Foreskin keratinocyte (primary cell): ENCODE measurements at places on chromosomes 11 and 22. TPM values are rescaled to one million over a fixed set of nuclear protein-coding genes. Genes with fewer than 3 reads are reported as not detected.

GRCh38 chr22:46142548-46143490 is 7.5 kb upstream of the PPARA start:
- DNase-seq, result no peak

SAA4 gene
- polyA plus RNA-seq, result not detected in 2 replicates

DNA sequence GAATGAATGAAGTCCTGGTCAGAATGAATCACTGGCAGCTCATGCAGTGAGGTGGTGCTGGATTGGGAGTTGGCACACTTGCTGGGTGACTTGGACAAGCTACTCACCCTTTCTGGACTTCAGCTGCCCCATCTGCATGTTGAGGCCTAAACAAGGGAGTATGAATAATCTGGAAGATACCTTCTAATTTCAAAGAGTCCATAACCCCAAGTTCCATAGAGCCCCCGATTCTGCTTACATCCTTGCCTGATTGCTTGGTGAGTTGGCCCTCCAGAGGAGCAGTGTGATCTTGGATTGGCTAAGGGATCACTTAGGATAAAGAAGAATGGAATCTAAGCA is 18.3 kb upstream of the ACCSL start:
- DNase-seq, result no peak

- DNase-seq, result no peak
Observed at GRCh38 chr11:45294499-45294898, 8.4 kb upstream of the SYT13 start.

DNA sequence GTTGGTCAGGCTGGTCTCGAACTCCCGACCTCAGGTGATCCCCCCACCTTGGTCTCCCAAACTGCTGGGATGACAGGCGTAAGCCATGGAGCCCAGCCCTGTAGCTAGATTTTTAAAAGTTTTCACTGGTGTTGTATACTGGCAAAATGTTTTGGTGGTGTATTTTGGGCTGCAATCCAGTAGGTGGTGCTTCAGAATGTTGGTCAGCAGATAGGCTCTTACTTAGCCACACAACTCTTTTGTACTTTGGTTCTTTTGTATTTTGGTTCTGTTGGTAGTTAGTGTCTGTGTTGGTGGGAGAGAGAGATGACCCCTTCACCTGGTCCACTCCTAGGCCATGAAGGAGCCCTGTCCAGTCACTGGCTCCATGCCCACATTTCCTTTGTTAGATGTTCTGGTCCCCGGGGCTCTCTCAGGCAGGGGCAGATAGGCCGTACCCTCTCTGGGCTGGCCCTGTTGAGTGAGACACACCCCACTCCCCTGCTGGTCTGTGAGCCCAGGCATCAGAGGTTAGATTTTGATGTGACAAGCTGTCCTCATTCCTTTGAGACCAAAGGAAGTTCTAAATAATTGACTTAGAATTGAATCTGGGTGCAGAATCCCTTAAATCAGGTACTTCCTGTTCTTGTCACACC is 123.8 kb downstream of the DDX10 start:
- peak; percentile 29 for DNase-seq

GRCh38 chr11:16749666-16750065 is 11.2 kb downstream of the C11orf58 start:
- no peak for DNase-seq

- no peak for DNase-seq
Observed at GRCh38 chr11:76799066-76799804, 16.1 kb downstream of the TSKU start.

GRCh38 chr11:131534611-131535010 is 164.2 kb downstream of the NTM start:
- DNase-seq, result no peak

GRCh38 chr22:24706054-24706453 is 68.5 kb downstream of the PIWIL3 start:
- DNase-seq, result no peak

- no peak for DNase-seq
Observed at GRCh38 chr22:45709060-45709739, 37.6 kb downstream of the ATXN10 start.

DNA sequence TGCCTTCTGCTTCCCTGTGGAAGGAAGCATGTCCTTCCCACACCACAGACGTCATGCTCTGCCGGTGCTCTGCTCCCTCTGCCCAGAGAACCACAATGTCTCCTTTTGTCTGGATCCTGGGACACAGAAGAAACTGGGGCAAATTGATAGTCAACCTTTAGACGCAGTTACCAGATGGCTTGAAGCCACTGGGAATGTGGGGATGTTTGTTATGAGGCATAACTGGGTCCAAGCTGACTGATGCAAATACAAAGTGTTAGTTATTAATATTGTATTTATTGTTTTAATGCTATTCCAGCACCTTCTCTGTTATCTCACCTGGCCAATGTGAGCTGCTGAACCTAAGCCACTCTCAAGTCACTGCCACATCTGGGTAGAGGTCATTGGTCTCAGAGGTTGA is 322.2 kb downstream of the SHANK2 start:
- DNase-seq, result no peak

- DNase-seq, result no peak
Observed at GRCh38 chr22:30270832-30271231, 4.2 kb upstream of the OSM start.

- DNase-seq, result no peak
Observed at GRCh38 chr11:64531906-64532312, 59.1 kb upstream of the SLC22A12 start.

TYR gene
- 0.04 TPM in 1 of 2 replicates, not detected in the other for polyA plus RNA-seq

DNA sequence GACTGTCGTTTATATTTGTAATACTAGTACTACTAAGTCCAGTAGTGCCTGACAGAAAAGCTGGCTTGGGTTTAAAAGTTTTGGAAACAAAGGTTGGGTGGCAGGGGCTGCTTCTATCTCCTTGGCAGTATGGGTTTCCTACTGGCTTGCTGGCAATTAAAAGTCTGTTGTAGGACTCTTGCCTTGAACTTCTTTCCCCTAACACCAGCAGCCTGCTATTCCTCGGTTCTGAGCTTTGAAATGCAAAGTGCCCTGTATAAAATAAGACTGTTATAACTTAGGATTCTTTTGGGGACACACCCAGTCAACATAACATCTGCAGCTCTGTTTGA is 1.3 kb downstream of the RNF169 start:
- DNase-seq, result no peak

TEX54 gene
- not detected in 2 replicates for polyA plus RNA-seq

BARX2 gene
- 1.2 and 2.3 TPM in 2 replicates for polyA plus RNA-seq

DNA sequence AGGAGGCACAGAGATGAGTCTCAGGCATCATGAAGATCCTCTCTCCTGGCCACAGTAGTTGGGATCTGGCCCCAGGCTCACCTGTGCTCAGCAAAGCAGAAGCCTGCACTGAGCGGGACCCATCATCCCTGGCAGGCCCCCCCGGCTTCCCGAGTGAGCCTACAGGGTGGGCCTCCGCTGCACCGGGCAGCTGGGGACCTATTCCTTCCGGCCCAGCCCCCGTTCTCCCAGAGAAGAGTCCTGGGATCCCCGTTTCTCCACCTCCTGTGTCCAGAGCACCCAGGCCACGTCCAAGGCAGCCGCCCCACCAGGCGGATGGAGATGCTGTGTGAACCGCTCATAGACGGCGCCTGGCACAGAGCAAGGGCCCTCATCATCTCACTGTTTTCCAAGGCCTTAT is 52.5 kb downstream of the ANO1 start:
- DNase-seq, result no peak

DNA sequence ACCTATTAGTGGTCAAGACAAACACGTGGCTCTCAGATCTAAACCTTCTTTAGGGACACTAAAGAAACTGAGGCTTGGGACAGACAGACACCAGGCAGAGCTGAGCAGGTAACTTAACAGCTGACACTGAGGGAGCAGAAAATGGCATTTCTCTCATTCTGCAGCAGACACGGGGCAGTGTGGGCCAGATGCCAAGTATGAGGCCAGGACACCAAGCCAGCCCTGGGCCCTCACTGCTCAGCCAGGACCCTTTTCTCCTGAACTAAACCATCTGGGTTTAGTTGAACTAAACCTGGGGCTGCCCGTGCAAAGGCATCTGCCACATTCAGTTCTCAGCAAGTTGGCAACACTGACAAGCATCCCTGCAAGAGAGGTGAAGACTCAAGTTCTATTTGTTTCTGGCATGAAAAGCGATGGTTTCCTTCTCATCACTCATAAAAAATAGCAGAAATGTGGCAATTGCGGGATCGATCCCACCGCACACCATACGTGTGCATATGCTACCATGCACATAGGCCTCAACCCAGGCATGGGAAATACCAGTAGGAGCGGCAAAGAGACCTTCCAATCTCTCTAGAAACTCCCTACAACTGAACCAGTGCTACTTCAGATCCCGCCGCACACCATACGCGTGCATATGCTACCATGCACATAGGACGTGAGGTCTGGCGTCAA is 100.1 kb upstream of the BID start:
- no peak for DNase-seq

SMTNL1 gene
- not detected in 2 replicates for polyA plus RNA-seq

DNA sequence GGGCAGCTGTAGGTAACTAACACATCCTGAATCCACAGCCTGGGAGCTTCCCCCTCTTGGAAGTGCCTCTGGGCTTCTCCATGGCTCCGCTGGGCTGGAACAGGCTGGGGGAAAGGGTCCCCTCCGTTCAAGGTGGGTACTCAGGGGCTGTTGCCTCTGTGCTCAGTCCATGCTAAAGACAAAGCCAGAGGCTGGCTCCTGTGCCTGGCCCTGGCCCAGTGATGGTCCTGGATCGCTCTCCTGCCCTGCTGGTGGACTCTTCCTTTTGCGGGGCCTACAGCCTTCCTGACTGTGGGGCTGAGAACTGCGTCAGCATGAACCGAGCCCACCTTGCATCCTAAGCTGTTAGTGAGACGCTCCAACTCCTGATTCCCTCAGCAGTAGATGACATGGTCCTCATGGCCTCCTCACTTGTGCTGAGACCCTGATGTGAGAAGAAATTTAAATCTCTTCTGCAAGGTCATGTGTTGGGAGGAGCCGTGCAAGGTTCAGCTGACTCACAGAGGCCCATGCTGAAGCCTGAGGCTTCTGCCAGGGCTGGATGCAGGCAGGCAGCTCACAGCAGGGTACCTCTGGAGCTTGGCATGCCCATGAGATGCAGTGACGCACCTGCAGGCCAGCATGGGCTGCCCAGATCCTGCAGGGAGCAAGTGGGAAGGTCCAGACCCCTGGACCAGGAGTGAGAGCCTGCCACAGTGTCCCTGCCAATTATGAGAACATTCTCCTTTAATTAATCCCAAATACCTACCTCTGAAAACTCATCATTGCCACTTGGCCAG is 1285.5 kb downstream of the TBC1D22A start:
- DNase-seq, result no peak

DNA sequence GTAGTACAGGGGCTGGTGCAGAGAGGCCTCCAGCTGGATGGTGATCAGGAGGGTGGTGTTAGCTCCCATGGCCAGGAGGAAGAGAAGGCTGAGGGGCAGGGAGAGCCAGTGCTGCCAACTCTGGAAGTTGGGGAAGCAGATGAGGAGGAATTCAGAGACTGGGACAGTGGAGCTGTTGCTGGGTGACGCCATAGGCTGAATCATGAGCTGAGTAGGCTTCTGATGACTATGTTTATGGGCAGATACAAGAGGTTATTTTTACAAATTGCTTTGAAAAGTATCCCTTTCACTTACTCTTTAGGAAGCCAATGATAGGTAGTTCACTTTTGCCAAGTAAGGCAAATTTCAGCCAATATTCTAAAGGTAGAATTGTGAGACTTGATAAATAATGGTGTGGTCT is 3.1 kb downstream of the OR56A1 start:
- DNase-seq, result no peak

DNA sequence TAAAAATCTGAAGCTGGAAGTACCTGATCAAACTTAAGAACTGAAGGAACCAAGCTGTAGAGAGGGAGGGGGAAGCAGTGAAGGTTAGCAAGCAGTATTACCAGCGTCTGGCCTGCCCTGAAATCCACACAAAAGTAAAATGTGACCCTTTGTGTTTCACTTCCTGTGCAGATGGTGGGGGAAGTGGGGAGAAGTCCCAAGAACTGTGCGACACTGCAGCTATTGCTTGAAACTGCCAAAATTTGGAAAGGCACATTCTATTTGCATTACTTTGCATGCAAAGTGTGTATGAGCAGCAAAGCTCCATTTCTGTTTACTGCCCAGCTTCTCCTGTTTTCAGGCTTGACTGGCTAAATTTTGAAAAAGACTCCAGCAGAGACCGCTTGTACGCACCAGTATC is 72.1 kb upstream of the BMAL1 start:
- DNase-seq, result no peak

TRPM5 gene
- polyA plus RNA-seq, result not detected in 2 replicates

- no peak for DNase-seq
Observed at GRCh38 chr22:44574640-44575380, 76.8 kb upstream of the RTL6 start.

GRCh38 chr11:117752071-117752470 is 44.9 kb downstream of the DSCAML1 start:
- no peak for DNase-seq

ROBO3 gene
- 22.6 and 61.5 TPM in 2 replicates for polyA plus RNA-seq
